ENCODE measurements at places on chromosomes 12 and 14.

- DNase-seq = no peak
Measured at GRCh38 chr14:89635615-89636014, 218.6 kb upstream of the FOXN3 start.

DNA sequence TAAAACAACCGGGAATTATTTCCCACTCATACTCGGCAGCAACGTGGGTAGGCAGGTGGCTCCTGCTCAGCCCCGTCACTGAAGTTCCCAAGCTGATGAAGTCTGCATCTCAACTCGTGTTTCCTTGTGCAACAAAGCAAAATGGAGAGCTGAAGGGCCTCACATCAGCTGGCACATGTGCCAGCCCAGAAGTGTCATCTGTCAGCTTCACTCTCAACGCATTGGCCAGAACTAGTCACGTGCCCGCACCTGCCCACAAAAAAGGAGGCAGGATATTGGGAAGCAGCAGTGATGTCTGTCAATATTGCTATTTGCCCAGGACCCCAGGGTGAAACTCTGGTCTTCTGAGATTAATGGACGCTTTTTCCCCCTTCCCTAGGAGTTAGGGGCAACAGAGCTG, 344.0 kb downstream of the BCL11B start:
- DNase-seq = no peak

- DNase-seq = no peak
Measured at GRCh38 chr12:79326222-79326621, 364.5 kb downstream of the PAWR start.

- DNase-seq = no peak
Measured at GRCh38 chr12:151579-151978, 62.4 kb downstream of the SLC6A12 start.

DNA sequence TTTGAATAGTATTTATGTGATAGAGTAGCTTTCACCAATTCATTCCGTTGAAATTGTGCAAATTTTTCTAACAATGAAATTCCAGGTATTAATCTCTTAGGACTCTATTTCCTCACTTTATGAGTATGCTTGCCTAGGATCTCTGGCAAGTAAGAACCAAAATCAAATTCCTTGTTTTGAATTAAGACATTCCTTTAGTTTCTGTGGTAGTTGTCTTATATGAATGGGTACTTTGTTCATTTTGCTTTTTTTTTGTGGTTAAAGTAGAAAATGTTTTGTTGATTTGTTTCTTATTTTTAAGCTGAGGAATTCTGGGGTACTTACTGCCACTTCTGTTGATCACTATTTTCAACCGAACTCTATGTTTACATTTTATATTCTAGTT, 59.8 kb downstream of the KITLG start:
- DNase-seq = no peak

DNA sequence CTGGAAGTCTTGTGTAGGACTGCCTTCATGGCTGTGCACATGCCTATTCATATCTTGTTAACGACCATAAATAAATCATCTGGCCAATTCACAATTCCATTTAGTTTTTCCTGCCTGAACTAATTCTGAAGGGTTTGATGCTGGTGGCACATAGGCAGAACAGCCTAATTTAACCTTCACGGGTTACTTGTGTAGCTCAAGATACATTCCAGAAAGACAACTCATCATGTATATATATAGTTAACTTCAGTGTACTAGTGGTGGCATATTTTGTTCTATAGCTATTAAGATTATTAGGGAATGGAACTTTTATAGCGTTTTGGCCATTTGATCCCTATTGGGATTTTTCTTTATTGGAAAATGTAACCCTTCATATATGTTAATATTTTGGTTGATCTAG, 31.4 kb downstream of the CFAP54 start:
- DNase-seq = no peak

DNA sequence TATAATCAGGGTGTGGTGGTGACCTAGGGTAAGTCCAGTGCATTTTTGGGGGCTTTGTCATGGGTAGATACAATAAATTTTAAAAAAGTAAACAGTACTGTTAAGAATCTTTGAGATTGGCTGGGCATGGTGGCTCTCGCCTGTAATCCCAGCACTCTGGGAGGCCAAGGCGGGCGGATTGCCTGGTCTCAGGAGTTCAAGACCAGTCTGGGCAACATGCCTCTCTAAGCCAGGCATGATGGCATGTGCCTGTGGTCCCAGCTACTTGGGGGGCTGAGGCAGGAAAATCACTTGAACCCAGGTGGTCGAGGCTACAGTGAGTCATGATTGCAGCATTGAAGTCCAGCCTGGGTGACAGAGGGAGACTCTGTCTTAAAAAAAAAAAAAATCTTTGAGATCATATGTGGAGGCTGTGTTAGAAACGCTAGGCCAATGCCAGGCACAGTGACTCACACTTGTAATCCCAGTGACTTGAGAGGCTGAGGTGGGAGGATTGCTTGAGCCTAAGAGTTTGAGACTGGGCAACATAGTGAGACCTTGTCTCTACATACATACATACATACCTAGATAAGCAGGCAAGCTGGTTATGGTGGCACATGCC, 67.7 kb downstream of the PRKCH start:
- DNase-seq = no peak

GRCh38 chr12:6724409-6724797, 557 bp downstream of the COPS7A start:
- DNase-seq = no peak

DNA sequence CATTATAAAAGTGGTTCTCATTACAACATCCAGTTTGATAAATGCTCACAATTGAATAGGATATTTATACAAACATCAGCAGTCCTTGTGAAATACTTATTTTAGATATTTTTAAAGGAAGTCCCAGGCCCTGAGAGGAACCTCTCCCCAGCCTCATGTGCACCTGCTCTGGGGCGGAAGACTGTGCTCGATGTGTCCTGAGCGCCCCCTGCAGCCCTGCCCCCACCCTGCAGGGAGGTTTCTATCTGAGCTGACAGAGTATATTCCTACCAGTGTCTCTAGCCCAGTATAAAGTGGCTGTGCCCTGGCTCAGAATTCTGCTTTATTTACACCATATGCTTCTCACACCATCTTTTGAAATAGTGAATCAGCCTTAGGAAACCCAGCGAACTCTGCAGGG, 1349.1 kb downstream of the TMEM121 start:
- no peak for DNase-seq

DNA sequence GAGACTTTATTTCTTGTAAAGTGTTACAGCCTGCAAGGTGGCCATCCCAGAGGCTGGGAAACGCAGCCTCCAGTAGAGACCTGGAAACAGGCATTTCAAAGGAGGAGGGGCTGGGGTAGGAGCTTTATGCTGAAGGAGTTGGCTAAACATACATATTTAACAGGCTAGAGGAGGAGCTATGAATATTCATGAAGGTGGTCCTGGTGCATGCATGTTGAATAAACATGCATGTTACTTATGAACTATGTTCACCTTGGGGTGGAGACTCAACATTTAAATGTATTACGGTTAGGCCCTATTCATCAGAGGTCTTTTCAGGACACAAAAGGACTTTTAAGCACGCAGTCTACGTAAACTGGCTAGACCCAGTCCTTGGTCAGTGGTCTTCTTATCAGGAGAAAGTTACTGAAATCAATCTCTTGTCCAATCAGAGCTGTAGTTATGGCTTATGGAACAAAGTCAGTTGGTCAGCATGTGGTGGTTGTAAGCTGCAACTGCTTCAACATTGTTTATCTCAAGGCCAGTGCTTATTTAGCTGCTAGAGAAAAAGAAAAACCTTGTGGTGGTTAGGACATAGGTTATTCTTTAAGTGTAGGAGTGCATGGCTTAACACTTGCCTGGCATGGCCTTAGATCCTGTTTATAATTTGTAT, 11.4 kb upstream of the ARF6 start:
- no peak for DNase-seq

GRCh38 chr12:67043771-67044170, 225.4 kb upstream of the CAND1 start:
- no peak for DNase-seq

GRCh38 chr14:100730581-100730980, 3.9 kb downstream of the DLK1 start:
- no peak for DNase-seq

DNA sequence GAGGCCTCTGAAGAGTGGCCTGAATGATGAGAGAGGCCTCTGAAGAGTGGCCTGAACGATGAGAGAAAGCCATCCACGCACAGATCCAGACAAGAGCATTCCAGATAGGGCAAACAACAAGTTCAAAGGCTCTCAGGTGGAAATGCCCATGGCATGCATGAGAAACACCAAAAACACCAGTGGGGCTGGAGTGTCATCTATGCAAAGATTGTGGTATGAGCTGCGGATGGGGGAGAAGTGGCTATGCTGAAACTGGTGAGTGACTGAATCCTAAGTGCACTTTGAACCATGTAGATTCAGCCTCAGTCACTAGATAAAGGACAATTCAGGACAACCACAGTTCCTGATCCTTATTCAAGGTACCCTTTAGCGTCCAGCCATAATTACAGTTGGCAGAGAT, 79.4 kb upstream of the GZMB start:
- DNase-seq = no peak

DNA sequence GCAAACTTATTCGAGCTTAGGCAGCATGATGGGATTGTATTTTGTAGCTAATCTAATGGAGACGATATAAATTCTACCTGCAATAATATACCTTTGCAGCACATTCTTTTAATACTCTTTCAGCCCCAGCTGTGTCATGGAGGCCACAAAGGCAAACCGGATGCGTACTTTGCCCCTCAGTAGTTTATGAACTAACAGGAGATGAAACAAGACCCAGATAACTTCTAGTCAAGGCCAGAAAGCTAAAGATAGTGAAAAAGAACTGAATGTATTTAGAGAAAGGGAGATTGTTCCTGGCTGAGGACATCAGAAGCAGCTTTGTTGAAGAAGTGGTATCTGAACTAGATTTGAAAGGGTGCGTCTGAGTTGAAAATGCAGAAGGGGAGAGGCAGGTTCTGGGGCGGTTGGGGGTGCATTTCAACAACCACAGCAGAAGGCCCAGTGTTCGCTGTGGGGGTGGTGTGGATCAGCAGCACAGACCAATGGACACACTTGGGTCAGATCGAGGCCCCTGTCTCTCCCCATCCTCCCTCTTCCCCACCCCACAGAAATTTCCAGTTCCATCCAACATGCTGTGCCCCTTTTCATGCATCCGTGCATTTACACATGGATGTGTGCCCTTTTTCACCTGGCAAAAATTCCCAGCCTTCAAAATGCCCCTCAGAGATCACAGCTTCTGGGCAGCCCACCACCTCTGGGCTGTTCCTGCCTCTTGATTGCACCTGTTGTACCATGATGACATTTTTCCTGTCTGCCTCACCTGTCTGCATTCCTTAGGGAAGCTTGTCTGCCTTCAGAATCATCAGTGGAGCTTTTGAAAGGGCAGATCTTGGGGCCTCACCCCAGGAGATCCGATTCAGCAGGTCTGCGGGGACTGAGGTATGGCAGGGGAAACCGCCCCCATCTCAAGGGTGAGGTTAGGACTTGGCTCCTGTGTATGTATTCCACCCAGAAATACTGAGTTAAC, 2.2 kb downstream of the ZNF839 start:
- no peak for DNase-seq

- no peak for DNase-seq
Measured at GRCh38 chr14:80978403-80978802, 23.0 kb downstream of the TSHR start.

GRCh38 chr12:115412831-115413230, 728.9 kb upstream of the TBX3 start:
- DNase-seq = no peak

GRCh38 chr12:2290091-2290490, 237.3 kb downstream of the CACNA1C start:
- no peak for DNase-seq

GRCh38 chr14:52336241-52336640, 22.1 kb downstream of the PTGER2 start:
- DNase-seq = no peak

GRCh38 chr12:71431991-71432390, 7.6 kb upstream of the LGR5 start:
- no peak for DNase-seq

DNA sequence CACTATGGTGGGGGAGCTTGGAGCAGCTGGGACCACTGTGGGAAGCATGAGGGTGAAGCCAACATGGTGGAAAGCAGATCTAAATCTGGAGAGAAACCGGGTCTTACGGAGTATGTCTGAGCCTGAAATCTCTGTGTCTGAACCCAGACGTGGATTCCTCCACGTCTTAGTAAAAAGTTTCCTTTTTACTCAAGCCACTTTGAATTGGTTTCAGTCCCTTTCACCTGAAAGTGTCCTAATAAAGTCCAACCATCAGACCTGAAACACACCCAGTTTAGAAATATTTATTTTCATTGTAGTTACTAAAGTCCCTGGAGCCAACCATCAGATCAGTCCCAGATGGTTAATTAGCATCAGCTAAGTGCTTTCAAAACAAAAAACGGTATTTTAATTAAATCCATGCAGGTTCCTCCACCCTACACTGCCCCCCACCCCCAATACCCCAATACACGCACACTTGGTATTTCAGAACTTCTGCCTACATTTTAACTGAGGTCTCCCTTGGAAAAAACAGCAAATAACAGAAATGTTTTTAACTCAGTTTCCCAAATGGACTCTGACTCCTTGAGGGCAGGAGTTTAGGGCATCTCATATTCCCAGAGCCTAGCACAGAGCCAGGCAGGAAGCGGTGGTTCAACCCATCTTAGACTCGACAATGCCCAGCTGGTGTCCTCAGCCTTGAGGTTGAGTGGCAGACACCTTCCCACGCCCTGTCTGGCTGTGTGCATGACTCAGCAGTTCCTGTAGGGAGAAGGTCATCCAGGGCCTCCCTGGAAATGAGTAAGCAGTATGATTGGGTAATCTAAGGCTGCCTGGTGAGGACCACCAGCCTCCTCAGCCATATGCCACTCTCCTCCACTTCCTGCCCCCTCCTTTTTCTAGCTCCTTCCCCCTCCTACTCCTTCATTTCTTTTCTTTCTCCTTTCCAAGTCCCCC, 175.8 kb downstream of the TTC8 start:
- DNase-seq = no peak

- no peak for DNase-seq
Measured at GRCh38 chr12:3085341-3086139, 8.4 kb downstream of the TSPAN9 start.

DNA sequence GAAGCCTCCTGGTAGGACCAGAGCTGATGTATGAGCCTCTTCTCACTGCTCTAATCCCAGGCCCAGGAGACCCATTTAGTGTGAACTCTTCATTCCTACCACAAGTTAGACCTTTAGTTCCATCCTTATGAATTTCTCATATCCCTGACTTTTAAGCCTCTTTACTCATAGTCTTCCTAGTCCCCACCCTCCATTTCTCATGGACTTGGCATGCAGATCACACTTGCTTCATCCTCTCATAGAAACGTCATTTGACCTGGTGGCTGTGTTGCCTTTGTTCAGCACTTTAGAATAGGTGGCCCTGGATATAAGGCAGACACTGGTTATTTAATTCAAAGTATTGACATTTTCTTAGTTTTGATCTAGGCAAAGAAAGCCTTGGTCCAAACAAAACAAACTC, 99.5 kb downstream of the SLC16A7 start:
- DNase-seq = no peak

DNA sequence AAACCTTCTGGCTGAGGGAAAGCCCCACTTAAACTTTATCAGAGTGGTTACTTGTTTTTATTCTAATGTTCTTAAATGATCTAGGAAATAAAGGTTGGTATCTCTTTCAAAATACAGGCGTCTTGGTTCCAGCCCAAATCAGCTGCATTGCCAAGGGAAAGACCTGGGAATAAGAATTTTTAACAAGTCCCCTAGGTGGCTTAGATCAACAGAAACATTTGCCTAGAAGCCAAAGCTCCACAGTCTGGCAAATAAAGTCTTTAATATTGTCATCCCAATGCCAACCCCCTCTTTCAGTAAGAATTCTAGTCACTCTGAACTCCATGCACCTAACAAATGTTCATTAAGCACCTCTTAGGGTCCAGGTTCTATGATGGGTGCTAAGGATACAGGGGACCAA, 66.8 kb downstream of the ARL6IP4 start:
- DNase-seq = no peak
